CD4-positive, alpha-beta T cell treated with Interleukin-4 for 4 hours (primary cell): ENCODE measurements at places on chromosomes 2 and 18.
A peak's percentile ranks its signal among the peaks of the same experiment; 100 is the strongest.

DNA sequence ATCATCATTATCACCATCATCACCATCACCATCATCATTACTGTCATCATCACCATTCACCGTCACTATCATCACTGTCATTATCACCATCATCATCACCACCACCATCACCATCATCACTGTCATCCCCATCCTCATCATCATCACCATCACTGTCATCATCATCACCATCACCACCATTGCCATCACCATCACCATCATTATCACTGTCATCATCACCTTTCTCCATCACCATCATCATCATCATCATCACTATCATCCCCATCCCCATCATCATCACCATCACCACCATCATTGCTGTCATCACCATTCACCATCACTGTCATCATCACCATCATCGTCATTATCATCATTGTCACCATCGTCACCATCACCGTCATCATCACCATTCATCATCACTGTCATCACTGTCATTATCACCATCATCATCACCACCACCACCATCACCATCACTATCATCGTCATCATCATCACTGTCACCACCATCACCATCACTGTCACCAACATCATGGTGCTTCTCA lies 9.8 kb downstream of the HPCAL1 start:
- DNase-seq: no peak

DNA sequence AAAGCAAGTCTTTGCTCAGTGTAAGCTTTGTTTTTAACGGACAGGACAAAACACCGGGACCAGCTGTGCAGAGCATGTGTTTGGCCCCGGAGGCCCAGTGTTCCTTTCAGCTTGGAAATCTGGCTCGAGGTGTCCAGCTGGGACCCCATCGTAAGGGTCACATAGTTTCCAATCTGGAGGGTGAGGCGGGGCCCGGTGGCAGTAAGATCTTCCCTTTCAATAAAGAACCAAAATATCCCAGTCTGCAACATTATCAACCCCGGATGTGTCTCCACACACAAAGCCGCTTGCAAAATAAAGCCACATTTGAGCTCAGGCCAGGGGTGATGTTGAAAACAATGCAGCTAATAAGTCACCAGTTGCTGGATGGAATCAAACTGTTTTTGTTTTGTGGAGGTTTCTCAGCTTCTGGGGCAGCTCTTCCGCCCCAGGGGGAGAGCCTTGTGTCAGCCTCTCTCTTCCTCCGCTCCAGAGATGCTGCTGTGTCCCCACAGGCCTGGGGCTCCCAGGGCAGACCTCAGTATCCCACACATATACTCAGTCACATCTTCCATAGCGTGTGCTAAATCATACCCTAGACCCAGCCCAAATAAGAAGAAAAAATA lies 138.6 kb upstream of the GLI2 start:
- DNase-seq: no peak

DNA sequence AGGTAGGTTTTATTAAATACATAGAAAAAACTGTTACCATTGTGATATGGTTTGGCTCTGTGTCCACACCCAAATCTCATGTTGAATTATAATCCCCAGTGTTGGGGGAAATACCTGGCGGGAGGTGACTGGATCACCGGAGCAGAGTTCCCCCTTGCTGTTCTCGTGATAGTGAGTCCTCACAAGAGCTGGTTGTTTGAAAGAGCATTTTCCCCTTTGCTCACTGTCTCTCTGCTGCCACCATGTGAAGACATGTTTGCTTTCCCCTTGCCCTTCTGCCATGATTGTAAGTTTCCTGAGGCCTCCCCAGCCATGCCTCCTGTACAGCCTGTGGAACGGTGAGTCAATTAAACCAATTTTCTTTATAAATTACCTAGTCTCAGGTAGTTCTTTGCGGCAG lies 352.7 kb upstream of the SLC39A10 start:
- no peak for DNase-seq

DNA sequence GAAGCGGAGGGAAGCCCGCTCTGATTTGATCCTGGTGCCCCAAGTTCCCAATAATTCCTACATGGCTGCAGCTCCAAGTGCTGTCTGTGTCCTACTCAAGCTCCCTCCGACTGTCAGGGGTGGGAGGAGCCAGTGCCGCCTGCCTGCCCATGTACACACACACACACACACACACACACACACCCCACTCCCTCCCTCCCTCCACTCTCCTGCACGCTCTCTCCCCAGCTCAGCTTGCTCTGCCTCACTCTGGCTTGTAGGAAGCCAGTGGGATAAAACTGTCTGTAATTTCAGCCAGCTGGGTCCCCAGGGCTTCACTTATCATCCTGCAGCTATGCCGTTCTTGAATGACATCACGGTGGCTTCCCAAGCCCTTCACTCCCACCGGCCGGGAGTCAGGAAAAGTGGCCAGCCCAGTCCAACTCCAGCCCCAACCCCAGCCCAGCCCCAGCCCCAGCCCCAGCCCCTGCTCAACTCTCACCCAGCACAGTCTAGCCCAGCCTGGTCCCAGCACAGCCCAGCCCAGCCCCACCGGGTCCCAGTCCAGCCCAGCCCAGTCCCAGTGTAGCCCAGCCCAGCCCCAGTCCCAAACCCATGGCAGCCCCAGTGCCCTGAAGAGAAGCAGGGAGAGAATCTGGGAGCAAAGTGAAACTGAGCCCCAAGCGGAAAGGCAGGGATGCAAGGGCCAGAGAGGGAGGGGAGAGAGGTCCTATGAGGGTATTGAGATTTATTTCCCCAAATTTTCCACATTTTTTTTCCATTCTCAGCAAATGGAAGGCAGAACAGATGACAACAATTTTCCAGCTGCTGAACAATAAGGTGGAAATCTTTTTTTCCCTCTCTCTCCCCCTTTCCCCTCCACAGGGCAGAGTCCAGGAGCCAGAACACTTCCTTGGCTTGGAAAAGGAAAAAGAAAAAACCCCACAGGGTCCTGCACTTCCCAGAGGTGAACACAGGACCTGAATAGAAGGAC lies 144.0 kb downstream of the TNS1 start:
- no peak for DNase-seq

DNA sequence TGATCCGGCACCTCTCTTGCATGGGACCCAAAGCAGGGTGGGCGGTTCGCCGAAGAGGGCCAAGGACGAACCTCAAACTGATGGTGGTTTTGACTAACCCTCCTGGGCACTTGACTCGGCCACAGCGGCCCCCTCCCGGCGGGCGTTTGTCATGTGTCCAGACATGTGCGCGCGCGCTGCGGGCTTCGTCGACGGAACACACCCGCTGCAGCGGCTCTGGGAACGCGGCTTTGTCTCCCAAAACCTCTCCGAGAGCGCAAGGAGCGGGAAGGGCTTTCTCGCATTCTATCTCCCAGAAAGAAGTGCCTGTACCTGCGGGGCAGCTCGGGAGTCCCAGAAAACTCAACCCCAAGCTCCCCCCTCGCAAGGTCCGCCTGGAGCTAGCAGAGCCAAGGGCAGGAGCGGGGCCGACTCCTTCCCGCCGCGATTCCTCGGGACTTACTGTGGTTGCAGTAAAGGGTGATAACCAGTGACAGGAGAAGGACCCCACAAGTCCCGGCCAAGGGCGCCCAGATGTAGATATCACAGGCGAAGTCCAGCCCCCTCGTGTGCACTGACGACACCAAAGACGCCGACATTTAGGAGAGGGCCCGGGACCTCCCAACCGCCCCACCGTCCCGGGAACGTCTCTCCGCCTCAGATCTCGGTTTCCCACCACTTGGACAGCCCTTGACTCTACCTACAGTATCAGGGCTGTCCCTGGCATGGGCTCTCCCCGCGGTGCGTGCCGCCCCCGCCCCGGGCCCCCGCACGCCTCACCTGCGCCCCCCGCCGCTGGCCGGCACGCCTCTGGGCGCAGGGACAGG lies 1.6 kb downstream of the CD8A start:
- no peak for DNase-seq

GRCh38 chr18:45957100-45957499 lies 10.0 kb downstream of the EPG5 start:
- DNase-seq: no peak

DNA sequence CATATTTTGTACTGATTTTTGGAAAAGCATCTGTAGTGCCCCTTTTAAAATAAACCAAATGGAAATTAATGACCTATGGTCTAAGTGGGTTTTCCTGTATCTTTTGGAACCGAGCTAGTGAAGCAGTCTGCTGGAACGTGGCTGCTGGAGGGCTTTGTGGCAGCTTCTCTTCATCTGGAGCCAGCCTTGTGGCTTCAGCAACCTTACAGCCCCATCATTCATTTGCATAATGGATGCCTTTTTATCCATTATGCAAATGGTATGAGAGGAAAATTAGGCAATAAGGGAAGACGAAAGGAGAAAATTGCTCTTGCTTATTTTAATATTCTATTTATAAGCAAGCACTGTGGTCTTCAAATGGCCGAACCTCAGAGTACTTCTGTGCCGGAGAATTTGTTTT lies 421.0 kb downstream of the PARD3B start:
- no peak for DNase-seq

DNA sequence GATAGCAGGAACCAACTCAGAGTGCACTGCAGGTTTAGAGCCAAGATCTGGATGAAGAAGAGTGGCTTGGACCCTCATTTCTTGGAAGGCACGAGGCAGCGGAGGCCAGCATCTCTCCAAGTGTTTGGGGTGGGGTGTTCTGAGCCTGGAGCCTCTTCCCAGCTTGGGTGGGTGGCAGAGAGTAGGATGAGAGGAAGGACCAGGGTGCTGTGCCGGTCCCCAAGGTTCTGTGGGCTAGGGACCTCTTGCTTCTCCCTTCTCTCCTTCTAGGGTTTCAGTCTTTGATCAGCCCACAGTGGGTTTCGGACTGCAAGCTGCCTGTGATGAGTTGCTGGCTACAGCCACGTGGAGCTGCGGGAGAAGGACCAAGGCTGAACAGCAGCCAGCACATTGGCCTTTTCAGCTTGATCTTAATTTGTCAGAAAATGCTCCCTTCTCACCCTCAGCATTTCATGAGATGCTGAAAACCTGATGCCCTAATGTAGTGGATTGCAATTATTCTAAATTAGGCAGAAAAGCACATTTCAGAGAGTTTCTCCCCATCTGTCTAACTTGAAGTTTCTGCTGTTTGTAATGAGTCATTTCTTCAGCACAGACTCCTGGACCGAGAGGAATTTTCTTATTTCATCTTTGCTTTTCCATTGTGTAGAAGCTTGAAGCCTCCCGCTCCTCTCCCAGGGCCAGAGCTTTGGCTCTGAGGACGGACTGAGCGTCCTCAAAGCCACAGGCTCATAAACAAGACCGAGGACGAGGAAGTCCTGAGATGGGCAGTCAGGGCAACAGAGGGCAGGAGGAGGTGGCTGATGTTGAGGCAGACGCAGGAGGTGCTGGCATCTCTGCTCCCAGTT lies 99.1 kb upstream of the HDAC4 start:
- no peak for DNase-seq

GRCh38 chr2:48356701-48357325 lies 173.1 kb upstream of the STON1 start:
- peak; percentile 79 for DNase-seq

DNA sequence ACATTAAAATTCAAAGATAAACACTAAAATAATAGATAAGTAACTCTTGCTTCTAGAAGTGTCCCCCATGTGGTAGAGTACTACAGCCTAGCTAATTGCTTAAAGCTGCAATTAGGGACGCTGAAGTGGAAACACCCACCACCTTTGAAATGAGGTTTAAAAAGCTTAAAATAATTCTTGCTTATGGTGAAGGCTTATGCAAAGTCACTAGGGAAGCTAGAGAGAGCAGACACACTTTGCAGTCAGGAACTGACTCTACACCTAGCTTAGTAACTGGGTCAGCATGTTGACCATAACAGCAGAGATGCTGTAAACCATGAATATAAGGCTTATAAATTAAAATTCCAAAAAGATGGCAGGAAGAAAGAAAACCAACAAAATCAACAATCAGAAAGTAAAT lies 65.4 kb upstream of the DSG1 start:
- no peak for DNase-seq

DNA sequence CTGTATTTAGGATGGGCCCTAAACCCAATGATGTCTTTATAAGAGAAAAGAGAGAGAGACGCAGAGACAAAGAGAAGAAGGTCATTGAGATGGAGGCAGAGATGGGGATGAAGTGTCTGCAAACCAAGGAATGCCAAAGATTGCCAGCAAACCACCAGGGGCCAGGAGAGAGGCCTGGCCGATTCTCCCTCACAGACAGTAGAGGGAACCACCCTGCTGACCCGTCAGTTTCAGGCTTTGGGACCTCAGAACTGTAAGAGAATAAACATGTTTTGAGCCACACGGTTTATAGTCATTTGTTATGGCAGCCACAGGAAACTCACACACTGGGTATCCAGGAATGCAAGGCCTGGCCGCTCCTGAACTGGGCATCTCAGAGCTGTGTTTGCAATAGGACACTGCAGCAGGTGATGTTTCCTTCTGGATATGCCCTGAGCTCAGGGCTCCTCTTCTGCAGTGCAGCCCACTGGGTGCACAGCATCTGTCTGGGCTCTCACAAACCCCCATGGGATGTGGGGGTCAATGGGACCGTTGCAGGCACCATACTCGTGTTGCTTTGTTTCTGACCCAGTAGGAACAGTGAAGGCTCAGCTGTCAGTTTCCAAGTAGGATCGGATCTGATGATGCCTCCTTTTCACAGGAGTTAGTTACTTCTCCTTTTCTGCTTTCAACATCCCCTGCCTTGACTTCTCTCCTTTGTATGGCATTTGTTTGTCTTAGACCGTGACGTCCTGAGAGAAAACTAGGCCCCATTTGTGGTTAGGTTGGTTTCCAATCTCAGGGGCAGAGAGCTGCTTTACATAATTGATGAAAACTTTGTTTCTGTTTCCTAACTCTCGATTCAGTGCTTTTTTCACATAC lies 20.8 kb downstream of the PTPN18 start:
- no peak for DNase-seq

- no peak for DNase-seq
These were observed 116.3 kb downstream of the ZNF236 start for GRCh38 chr18:76938619-76939018.

DNA sequence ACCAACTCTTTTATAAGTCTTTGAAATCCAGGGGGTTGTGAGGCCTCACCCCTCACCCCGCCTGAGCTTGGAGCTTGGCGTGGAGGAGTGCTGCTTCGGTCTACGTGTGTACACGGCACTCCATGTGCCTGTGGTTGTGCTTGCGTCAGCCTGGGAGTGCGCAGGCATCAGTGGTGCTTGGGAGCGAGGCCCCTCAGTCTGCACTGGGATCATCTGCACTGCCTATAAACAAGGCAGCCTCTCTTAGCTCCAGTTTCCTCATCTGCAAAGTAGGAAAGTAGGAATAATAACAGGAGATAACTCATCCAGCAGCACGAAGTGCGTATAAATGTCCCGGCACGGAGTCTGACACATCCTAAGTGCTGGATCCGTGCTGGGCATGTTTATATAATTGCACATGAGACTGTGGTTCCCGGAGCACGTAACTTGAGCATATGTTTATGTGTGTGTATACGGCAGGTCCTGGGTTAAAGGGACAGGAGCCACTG lies 1.2 kb downstream of the GYPC start:
- peak; percentile 16 for DNase-seq

GRCh38 chr18:12640881-12641200 lies 17.1 kb downstream of the SPIRE1 start:
- DNase-seq: no peak

GRCh38 chr2:9818097-9818496 lies 25.2 kb upstream of the TAF1B start:
- DNase-seq: no peak
